ENCODE measurements at places on chromosomes 11 and 22.

DNA sequence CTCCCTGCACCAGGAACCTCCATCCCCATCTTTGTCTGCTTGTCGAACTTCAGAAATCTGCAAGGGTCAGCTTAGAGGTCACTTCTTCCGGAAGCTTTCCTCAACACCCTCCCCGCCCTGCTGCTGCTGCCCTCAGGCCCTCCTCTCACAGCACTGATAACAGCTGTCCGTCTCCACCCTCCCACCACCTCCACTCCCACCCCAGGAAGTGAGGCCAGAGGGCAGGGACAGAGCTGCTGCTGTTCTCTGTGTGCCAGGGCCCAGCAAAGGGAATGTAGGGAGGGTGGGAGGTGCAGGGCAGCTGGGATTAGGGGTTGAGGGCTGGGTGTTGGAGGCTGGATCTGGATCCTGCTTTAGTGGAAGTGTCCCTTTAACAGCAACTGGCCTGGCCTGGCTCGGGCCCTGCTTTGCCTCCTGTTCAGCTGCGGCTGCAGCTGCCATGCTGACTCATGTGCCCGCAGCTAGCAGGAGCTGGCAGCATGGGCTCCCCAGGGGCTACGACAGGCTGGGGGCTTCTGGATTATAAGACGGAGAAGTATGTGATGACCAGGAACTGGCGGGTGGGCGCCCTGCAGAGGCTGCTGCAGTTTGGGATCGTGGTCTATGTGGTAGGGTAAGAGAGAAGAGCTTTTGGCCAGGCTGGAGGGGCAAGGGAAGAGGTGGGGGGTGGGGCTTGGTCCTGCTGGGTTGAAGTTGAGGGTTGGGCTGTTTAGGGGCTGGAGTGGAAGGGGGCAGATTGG lies at the start of gene P2RX6:
Gene P2RX6 (plus strand): TSS at position 440 of the 740 bp plus-strand sequence. CDS start 10 bp downstream, at position 450.
- DNase-seq, result no peak

GRCh38 chr22:47629273-47629711 lies 866.8 kb downstream of the TBC1D22A start:
- DNase-seq, result no peak

DNA sequence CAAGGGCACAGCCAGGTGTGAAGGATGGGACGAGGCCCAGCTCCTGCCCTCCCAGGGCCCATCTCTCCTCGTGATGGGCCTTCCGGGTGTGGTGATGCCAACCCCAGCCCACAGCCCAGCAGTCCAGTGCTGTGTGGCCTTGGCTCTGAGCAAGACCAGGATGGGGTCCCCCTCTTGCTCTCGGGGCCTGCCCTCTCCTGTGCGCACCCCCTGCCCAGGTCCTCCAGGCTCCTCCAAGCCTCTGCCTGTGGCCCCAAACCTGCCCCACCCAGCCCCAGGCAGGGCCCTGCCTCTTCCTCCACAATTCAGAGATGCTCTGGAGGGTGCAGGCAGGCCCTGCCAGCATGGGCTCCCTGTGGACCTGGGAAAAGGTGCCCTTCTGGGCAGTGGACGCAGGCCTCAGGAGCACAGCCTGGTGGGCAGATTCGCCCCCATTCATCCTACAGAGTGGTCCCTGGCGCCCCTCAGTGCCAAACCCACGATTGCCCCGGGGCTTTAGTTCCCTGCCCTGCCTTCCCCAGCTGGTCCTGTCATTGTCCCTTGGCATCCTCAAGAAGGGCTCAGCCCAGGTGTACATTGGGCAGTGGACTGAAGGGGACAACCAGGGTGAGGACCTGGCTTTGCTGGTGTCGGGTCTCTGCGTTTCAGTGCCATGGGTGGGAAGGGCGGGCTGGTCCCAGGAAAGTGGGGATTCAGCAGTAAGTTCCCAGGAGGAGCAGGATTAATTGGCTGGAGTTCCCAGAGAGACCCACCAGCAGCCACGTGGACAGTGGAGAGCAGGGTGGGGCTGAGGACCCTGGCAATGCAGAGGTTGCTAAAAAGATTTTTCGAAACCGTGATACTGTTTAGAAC lies 19.8 kb downstream of the EIF1AD start:
- no peak for DNase-seq

GRCh38 chr22:27879923-27880322 lies 39.1 kb downstream of the PITPNB start:
- DNase-seq, result no peak

GRCh38 chr11:36013950-36014897 lies 70.4 kb downstream of the LDLRAD3 start:
- no peak for DNase-seq

DNA sequence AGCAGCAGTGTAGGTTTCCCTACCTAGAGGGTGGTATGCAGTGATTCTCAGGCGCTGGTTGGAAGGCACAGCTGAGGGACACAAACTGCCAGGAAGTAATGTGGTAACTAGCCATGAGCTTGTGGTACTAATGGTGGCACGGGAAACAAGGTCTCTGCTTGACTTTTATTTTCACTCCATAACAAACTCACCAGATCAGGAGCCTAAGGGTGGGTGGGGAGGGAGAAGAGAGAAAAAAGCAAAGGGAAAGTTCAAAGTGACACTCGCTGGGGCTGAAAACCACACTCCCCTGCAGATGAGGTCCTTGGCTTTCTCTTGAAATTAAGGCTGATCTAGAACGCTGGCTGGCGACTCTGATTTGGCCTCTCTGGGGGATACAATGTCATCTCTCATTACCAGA lies 22.0 kb downstream of the TRAF6 start:
- DNase-seq, result no peak

DNA sequence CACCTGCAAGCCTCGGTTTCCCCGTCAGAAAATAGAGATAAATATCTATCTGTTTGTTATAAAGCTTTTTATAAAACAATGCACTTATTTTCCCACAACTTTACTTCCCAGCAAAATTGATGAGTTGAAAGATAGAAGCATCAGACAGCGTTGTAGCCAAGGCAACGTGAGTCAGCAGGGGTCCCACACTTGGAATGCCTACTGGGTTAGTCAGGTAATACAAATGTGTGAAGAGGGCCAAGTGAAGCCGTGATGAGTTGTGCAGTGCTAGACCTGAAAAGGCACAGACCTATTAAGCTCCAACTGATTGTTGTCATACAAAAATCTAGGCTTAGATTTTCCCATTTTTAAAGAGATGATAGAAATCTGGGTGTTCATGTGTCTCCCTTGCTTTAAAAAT lies 118.7 kb downstream of the PGR start:
- DNase-seq, result no peak

DNA sequence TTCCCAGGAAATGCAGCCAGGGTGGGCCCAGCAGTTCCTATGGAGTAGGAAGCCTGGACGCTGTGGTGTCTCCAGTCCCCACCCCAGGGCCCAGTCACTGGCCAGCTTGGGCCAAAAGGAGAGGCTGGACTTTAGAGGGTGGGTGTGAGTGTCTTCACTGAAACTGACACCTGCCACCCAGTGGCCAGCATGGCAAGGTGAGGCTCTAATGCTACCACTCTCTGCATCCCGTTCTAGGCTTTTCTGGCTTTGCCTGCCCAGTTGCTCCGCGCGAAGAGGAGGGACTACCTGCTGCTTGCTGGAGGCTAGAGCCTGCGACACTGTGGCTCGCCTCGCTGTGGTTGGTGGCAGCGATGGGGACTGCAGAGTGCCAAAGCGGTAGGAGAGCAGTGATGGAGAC lies 35.4 kb downstream of the C22orf42 start:
- DNase-seq, result no peak

DNA sequence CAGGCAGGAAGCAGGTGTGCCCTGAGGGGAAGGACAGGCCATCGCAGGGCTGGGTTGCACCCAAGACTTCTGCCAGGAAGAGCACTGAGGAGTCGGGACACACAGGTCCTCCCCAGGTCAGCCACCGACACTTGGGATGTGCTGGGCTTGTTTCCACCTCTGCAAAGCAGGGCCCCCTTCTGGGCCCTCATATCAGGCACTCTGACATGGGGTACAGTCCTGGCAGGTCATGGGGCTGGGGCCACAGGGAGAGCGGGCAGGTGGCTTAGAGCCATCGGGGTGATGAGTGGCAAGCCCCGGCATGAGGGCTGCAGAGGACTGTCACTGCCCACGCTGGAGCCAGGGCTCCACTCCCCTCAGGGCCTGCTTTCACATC lies 7.9 kb upstream of the ADORA2A start:
- DNase-seq, result no peak

- DNase-seq, result no peak
These were observed 170.1 kb upstream of the B3GAT1 start for GRCh38 chr11:134581966-134582769.

DNA sequence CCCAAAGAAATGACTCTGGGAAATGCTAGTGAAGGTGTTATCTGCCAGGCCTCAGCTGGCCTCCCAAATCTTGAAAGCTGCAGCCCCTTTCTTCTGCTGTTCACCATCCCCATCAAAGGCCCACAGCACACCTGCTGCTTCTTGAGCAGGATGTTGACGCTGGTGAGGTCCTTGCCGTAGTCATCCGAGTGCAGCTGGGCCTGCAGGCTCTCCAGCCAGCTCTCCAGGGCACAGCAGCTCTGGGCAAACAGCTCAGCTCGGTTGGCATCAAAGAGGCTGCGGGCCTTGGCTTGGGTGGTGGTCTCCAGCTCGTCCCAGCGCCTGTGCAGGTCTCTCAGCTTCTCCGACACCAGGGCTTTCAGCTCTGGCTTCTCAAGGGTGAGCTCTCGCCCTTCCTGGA lies 18.5 kb upstream of the RBM4B start:
- DNase-seq, result no peak

GRCh38 chr11:33700063-33700501 lies 544 bp downstream of the C11orf91 start:
- DNase-seq, result no peak

- DNase-seq, result no peak
These were observed 7.4 kb downstream of the CSNK1E start for GRCh38 chr22:38309614-38310517.

DNA sequence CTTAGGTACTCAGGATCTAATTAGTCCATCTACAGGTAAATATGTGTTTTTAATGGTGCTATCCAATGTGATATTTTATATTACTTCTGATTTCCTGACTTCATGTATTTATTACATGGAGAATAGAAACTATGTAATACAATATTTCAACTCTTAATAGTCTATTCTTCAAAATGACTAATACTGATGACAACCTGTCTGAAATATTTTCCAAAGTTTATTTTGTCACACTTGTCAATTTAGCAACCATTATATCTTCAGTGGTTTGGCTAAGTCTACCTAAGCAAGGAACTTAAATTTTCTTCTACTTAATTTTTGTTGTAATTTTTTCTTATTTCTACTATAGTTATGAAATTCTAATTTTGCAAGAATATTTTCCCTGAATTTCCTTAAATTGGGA lies 55.0 kb upstream of the CNTN5 start:
- no peak for DNase-seq

DNA sequence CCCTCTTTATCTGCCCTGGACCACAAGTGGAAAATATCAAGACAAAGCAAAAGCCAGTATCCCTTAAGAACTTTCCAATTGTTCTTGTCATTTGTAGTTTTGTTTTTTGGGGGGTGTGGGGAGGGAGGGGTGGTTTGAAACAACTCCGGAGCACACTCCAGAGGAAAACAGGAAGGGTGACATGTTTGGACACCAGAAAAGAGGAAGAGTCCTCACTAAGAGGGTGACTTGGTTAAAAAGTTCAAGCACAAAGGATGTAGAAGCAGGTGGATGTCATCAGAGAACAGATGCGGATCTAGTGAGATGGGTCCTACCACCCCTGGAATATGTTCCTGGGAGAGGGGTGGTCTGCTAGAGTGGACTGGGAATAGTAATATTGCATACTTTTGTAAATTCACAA lies 25.8 kb downstream of the ADAMTS8 start:
- DNase-seq, result no peak

DNA sequence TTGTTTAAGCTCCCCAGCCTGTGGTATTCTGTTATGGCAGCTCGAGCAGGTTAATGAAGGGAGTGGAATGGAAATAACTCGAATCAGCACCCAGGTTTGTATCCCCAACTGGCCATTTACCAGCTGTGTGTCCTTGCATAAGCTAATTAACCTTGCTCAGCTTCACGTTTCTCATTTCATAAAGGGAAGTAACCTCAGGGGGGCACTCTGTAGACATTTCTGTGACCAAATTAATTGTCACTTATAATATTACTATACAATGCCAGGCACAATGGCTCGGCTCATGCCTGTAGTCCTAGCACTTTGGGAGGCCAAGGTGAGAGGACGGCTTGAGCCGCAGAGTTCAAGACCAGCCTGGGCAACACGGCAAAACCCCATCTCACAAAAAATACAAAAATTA lies 13.8 kb downstream of the ADA2 start:
- no peak for DNase-seq

GRCh38 chr11:102422817-102423712 lies 29.5 kb downstream of the TMEM123 start:
- DNase-seq, result no peak

DNA sequence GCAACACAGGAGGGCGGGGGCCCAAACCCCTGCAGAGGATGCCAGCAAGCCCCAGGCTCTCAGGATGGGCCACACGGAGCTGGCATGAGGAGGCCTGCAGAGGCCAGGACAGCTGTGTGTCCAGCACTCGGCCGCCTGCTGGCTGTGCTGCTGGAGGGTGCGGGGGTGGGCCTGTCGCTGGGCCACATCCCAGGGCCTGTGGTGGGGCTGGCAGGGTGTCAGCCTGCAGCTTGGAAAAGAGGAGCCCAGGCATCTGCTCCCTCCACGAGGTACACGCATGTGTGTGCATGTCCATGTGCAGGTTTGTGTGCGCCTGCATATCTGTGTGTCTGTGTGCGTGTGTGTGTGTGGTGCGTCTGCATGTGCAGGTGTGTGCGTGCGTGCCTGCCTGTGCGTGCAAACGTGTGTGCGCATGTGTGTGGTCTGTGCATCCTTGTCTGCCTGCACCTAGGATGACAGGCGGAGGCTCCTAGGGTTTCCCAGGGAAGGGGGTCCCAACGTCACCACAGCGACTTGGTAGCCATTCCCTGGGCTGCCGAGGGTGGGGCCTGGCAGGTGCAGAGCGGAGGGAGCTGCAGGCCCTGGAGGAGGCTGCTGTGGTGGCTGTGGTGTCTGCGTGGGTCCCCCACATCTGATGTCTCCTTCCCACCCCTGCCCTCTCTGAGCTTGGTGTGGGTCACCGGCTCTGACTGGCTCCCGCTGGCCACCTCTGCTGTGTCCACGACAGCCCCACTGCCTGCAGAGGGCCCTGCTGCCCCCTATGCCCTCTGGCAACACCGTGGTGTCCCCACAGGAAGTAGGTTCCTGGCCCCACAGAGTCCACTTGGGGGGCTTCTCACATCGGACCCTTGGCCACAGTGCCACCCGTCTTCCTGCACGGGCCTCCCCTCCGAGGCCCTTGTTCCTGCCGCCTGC lies 17.1 kb downstream of the BRSK2 start:
- no peak for DNase-seq

DNA sequence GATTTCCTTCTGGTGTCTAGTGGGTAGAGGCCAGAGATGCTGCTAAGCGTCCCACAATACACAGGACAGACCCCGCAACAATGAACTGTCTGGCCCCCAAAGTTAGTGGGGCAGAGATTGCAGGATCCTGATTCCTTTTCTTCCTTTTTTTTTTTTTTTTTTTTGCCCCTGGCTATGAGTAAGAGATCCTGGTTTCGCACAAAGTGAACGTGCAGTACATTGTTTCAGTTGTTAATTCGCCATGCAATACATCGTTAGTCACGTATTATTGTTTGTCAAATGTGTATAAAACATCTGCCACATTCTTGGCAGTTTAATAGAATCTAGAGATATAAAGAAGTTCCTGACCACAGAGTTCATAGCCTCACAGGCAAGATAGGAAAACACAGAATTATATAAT lies 20.2 kb downstream of the ST3GAL4 start:
- DNase-seq, result no peak

Measured in activated T-cell treated with anti-CD3 and anti-CD28 coated beads for 4 hours (primary cell).